ENCODE measurements at places on chromosomes 13 and 19. TPM values are rescaled to one million over a fixed set of nuclear protein-coding genes. Genes with fewer than 3 reads are reported as not detected.

Gene PET100
- 65.6 TPM for total RNA-seq

Gene CYP2A6
- not detected for total RNA-seq

Gene GNA15
- total RNA-seq = not detected

Gene SERTM1
- total RNA-seq = not detected

Gene FFAR2
- not detected for total RNA-seq

Gene FFAR3
- total RNA-seq = not detected

Gene GGN
- 0.17 TPM for total RNA-seq

Gene CEACAM7
- not detected for total RNA-seq

Gene SIAH3
- not detected for total RNA-seq

Gene ZNF492
- total RNA-seq = not detected

Gene KIR3DL2
- not detected for total RNA-seq

Gene GPR183
- total RNA-seq = not detected

Gene TGFBR3L
- total RNA-seq = 1.7 TPM

Gene ZNF71
- 12.0 TPM for total RNA-seq

Gene ATCAY
- 0.18 TPM for total RNA-seq

Gene SF3A2
- 57.3 TPM for total RNA-seq

Gene ZNF607
- 4.9 TPM for total RNA-seq

Gene BCAM
- total RNA-seq = 67.7 TPM

Gene CAPN12
- 5.2 TPM for total RNA-seq

Gene FPR1
- total RNA-seq = not detected

Gene IGFLR1
- 11.4 TPM for total RNA-seq

Gene SBK2
- total RNA-seq = 2.9 TPM

Gene ZNF135
- not detected for total RNA-seq

Gene CCDC169
- total RNA-seq = 0.55 TPM

Gene PLK5
- not detected for total RNA-seq

Gene CLEC4M
- not detected for total RNA-seq

Gene CAB39L
- total RNA-seq = 2.0 TPM

Gene CIRBP
- 98.8 TPM for total RNA-seq

Measured in A549 treated with DMSO at 1 μM for 4 hours (cell line).